ENCODE measurements at places on chromosomes 2 and 18. TPM values are rescaled to one million over a fixed set of nuclear protein-coding genes. Genes with fewer than 3 reads are reported as not detected.

- no peak for DNase-seq
- peaks cover 36% of the 10 kb centered on the region for H3K36me3 ChIP-seq
- no peaks in the 10 kb centered on the region for H3K27me3 ChIP-seq
- H3K27ac ChIP-seq: no peak overlapping the region
These were observed 75.1 kb downstream of the BOLA3 start for GRCh38 chr2:74072565-74072964.

- H3K4me3 ChIP-seq: no peak overlapping the region
- H3K27ac ChIP-seq: no peak overlapping the region
- no peaks in the 10 kb centered on the region for H3K4me1 ChIP-seq
- H3K27me3 ChIP-seq: no peaks in the 10 kb centered on the region
These were observed 725.6 kb upstream of the ID2 start for GRCh38 chr2:7956126-7956689.

DNA sequence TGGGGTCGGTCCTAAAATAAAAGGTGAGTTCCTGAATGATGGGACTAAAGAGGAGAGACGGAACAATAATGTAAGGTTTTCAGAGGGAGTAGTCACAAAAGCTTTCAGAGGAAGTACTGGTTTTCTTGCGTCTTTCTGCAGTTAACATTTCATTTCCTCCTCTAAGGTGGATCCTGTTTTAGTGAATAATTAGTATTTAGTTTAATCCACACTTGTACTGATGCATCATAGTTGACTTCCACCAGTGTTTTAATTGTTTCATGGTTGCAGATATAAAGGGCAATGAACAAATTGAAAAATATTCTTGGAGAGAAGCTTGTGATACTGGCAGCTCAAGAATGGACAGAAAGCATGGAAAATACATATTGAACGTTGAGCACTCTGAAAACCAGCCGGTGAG is at the start of gene DYNAP:
DYNAP (plus strand) TSS at position 301 of the 400 bp plus-strand sequence; CDS start at position 339, 38 bp downstream.
- no peaks in the 10 kb centered on the region for H3K4me1 ChIP-seq
- no peak within 1 kb of the TSS for H3K27ac ChIP-seq
- no peak for DNase-seq

GRCh38 chr2:163345795-163346573 is 389.8 kb downstream of the FIGN start:
- H3K36me3 ChIP-seq: no peaks in the 10 kb centered on the region
- H3K4me1 ChIP-seq: no peaks in the 10 kb centered on the region
- DNase-seq: no peak
- H3K4me3 ChIP-seq: no peak overlapping the region

GRCh38 chr18:13070460-13070859 is 79.3 kb downstream of the CEP192 start:
- no peak overlapping the region for H3K27ac ChIP-seq
- H3K36me3 ChIP-seq: peaks cover 70% of the 10 kb centered on the region
- DNase-seq: no peak

GRCh38 chr2:224819075-224819474 is 102.9 kb upstream of the CCDC195 start:
- H3K27ac ChIP-seq: peak overlapping the region; percentile 73
- H3K4me3 ChIP-seq: no peak overlapping the region
- no peak for DNase-seq
- peaks cover 67% of the 10 kb centered on the region for H3K36me3 ChIP-seq
- H3K4me1 ChIP-seq: peaks cover 8% of the 10 kb centered on the region
- H3K27me3 ChIP-seq: no peaks in the 10 kb centered on the region

GRCh38 chr2:27042985-27043634 is 8.4 kb upstream of the AGBL5 start:
- no peak overlapping the region for H3K4me3 ChIP-seq
- no peak for DNase-seq
- H3K27me3 ChIP-seq: no peaks in the 10 kb centered on the region
- H3K27ac ChIP-seq: no peak overlapping the region

- H3K4me1 ChIP-seq: no peaks in the 10 kb centered on the region
- no peak for DNase-seq
- no peaks in the 10 kb centered on the region for H3K27me3 ChIP-seq
- H3K4me3 ChIP-seq: no peak overlapping the region
These were observed 268.3 kb upstream of the SALL3 start for GRCh38 chr18:78711316-78711715.

DNA sequence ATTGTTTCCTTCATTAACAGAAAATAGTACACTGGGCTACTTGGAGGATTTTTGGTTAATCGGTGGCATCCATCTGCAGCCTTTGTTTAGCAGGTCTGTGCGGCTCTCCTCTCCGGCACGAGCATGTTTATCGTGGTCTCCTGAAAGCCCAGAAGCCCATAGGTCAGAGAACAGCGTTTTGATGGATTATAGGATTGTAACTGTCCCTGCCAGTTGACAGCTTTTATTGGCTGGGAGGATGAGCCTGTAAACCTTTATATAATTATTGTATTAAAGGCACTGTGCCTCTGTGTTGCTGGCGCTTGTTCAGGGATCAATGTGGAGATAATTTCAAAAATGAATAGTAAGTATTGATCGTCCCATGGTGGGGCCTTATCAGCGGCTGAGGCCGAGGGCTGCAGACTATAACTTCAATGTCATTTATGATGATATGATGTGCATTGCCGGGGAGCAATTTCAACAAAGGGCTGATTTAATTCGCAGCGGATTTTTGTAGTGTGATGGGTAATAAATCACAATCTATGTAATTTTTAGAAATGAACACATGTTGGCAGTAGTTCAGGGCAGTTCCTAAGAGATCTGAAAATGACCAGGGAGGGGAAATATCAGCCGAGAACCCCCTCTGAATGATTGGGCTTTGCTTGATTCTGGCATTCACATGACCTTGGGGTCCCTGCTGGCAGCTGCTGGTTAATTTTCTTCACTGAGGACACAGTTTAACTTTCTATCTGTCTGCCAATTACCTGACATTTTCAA is 736.1 kb downstream of the GALR1 start:
- H3K4me1 ChIP-seq: no peaks in the 10 kb centered on the region
- no peaks in the 10 kb centered on the region for H3K27me3 ChIP-seq
- H3K36me3 ChIP-seq: no peaks in the 10 kb centered on the region
- H3K27ac ChIP-seq: no peak overlapping the region

GRCh38 chr18:42937436-42937835 is 178.0 kb downstream of the RIT2 start:
- H3K27ac ChIP-seq: no peak overlapping the region
- no peak for DNase-seq
- H3K4me1 ChIP-seq: no peaks in the 10 kb centered on the region
- no peaks in the 10 kb centered on the region for H3K36me3 ChIP-seq
- H3K4me3 ChIP-seq: no peak overlapping the region

GRCh38 chr18:22032392-22032961 is 136.9 kb upstream of the GATA6 start:
- no peaks in the 10 kb centered on the region for H3K4me1 ChIP-seq
- H3K27me3 ChIP-seq: peaks cover 4% of the 10 kb centered on the region
- DNase-seq: no peak
- H3K4me3 ChIP-seq: no peak overlapping the region
- H3K27ac ChIP-seq: no peak overlapping the region
- no peaks in the 10 kb centered on the region for H3K36me3 ChIP-seq

- DNase-seq: no peak
- H3K27ac ChIP-seq: no peak overlapping the region
- no peaks in the 10 kb centered on the region for H3K36me3 ChIP-seq
- no peaks in the 10 kb centered on the region for H3K27me3 ChIP-seq
- H3K4me1 ChIP-seq: no peaks in the 10 kb centered on the region
These were observed 165.2 kb downstream of the TRIB2 start for GRCh38 chr2:12881952-12882351.

SULT1C4 gene
- total RNA-seq: not detected

- no peaks in the 10 kb centered on the region for H3K27me3 ChIP-seq
- H3K4me1 ChIP-seq: peaks cover 2% of the 10 kb centered on the region
- H3K27ac ChIP-seq: peak overlapping the region; percentile 94
These were observed 4.1 kb downstream of the CYTIP start for GRCh38 chr2:157439824-157440186.

- peaks cover 22% of the 10 kb centered on the region for H3K36me3 ChIP-seq
- H3K4me3 ChIP-seq: no peak overlapping the region
- H3K4me1 ChIP-seq: no peaks in the 10 kb centered on the region
These were observed 262.9 kb downstream of the HDAC4 start for GRCh38 chr2:239137898-239138283.

GRCh38 chr18:11669948-11670275 is 19.2 kb upstream of the GNAL start:
- no peaks in the 10 kb centered on the region for H3K36me3 ChIP-seq
- H3K4me3 ChIP-seq: no peak overlapping the region
- DNase-seq: no peak

DNA sequence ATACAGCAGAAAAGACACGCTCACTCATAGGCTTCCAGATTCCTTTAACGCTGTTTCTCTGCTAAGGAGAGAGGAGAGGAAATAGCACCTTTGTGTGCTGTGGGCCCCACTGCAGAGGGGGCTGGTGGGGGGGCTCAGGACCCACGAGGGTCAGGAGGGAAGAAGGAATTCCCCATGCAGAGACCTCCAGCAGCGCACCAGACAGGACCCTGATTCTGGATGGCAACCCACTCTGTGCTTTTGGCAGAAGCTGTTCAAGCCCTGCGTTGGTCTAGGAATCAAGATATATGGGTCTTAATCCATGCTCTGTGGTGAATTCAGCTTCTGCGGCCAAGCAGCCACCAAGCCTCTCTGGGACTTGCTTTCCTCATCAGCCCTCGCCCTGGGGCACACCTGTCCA is 31.0 kb downstream of the MYCN start:
- no peak for DNase-seq
- H3K4me3 ChIP-seq: no peak overlapping the region
- peaks cover 40% of the 10 kb centered on the region for H3K4me1 ChIP-seq
- no peak overlapping the region for H3K27ac ChIP-seq

DNA sequence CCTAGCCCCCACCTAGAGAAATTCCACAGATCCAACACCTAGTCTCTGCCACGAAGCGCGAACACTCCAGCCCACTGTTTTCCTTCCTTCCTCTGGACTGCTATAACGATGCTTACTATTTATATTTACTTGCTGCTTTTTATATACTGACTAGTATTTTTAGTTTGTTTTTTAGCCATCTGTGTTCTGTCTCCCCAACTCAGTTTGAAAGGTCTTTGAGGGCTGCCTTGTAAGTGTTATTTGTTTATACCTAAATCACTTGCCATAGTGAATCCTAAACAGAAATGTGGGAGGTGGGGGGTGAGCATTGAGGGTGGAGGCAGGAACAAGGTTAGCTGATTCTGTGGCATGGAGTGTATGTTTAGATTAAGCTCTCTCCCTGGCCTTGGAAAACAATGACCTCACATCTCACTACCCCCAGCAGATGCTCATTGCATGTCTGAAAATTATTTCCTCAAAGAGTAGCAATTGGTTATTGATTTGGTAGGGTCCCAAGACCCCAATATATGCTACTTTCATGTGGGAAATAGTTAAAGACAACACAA is 1.1 kb upstream of the NCKAP5 start:
- no peak overlapping the region for H3K27ac ChIP-seq
- H3K4me3 ChIP-seq: no peak overlapping the region
- H3K4me1 ChIP-seq: no peaks in the 10 kb centered on the region
- no peaks in the 10 kb centered on the region for H3K36me3 ChIP-seq
- H3K27me3 ChIP-seq: peaks cover 14% of the 10 kb centered on the region

GRCh38 chr2:67772216-67773170 is 290.3 kb downstream of the C1D start:
- DNase-seq: no peak
- H3K4me1 ChIP-seq: no peaks in the 10 kb centered on the region
- H3K27me3 ChIP-seq: peaks cover 5% of the 10 kb centered on the region
- no peak overlapping the region for H3K4me3 ChIP-seq
- H3K27ac ChIP-seq: no peak overlapping the region

GRCh38 chr2:37907501-37908225 is 17.4 kb upstream of the RMDN2 start:
- H3K36me3 ChIP-seq: no peaks in the 10 kb centered on the region
- no peak overlapping the region for H3K4me3 ChIP-seq

GRCh38 chr2:239551206-239551605 is 150.4 kb upstream of the HDAC4 start:
- peaks cover 31% of the 10 kb centered on the region for H3K4me1 ChIP-seq
- no peak overlapping the region for H3K4me3 ChIP-seq
- H3K27ac ChIP-seq: no peak overlapping the region
- peaks cover 14% of the 10 kb centered on the region for H3K27me3 ChIP-seq

DNA sequence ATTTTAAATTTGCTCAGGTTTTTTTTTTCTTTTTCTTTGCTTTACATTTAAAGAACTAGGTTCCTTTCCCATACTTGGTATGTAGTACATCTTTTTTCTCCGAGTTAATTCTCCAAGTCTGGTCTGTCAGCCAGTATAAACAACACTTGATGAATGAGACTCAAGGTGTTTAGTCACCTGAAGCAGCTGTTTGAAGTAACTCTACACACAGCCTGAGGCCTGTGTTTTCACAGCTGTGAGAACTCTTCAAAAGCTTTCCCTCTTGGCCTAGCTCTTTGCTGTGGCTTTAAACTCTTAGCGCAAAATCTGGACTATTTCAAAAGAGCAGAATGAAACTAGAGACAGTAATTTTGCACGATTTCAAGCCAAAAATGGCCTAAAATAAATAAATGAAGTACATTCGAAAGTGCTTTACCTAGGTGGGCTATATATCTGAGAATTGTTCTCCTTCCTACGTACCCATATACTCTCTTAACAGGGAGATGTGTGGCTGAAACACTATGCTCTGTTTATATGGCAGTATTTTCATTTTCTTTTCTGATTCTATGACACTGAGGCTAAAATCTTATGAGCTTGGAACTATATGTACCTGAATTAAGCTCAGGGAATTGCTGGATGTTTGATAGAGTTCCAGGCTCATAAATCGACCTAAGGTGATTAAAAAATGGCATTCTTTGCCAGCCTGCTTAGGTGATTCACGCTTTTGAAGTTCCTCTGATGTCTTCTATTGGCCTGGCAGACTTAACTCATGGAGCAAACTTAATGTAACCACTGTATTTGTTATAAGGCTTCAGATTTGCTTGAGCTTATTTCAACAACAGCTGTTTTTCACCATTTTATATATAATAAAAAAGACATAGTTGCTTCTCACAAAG is 1044.1 kb upstream of the ZEB2 start:
- no peak overlapping the region for H3K27ac ChIP-seq
- no peak for DNase-seq
- H3K27me3 ChIP-seq: no peaks in the 10 kb centered on the region
- no peaks in the 10 kb centered on the region for H3K36me3 ChIP-seq
- H3K4me1 ChIP-seq: no peaks in the 10 kb centered on the region

DSG2 gene
- total RNA-seq: 0.41 TPM

DNA sequence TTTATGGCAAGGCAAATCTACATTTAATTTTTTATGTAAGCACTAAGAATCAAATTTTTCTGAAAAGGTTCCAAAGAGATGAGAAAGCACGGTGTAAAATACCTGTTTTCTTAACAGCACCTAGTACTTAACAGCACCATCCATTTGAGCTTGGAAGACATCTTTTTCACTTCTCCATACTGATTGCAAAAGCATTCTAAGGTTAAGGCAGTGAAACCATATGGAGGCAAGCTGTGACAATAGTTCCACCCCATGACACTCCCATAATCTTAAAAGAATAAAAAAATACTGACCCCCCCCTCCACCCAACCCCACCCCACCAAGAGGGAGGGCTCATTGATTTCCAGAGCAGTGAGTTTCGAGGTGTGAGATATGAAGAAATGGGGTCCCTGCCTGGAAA is 60.6 kb downstream of the ZCCHC2 start:
- no peak for DNase-seq
- no peak overlapping the region for H3K4me3 ChIP-seq
- peaks cover 40% of the 10 kb centered on the region for H3K4me1 ChIP-seq
- peaks cover 34% of the 10 kb centered on the region for H3K36me3 ChIP-seq
- H3K27ac ChIP-seq: peak overlapping the region; percentile 30
- no peaks in the 10 kb centered on the region for H3K27me3 ChIP-seq

GRCh38 chr2:96548558-96549465 is 12.3 kb downstream of the ARID5A start:
- H3K27me3 ChIP-seq: no peaks in the 10 kb centered on the region
- peaks cover 44% of the 10 kb centered on the region for H3K4me1 ChIP-seq
- H3K27ac ChIP-seq: no peak overlapping the region
- DNase-seq: no peak
- no peak overlapping the region for H3K4me3 ChIP-seq
